CD4-positive, alpha-beta T cell (primary cell): ENCODE measurements at places on chromosomes 7 and 10.

- no peak for DNase-seq
These were observed 20.6 kb downstream of the CLRN3 start for GRCh38 chr10:127872011-127872761.

DNA sequence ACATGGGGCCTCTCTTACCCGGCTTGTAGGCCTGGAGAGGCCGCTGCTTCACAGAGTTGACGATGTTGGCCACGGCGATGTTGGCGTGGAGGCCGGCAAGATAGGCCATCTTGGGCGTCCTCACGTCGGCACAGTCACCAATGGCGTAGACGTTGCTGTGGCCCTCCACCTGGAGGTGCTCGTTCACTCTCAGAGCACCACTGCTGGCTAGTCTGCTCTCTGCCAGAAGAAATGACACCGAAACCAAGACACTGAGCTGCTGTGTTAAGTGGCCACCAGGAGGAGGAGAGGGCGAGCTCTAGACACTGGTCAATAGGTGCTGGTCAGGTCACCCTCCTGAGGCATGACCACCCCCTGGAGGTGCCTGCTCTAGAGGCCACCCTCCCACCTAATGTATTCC, 17.7 kb downstream of the AIFM2 start:
- no peak for DNase-seq

GRCh38 chr7:133139350-133139749, 57.5 kb upstream of the CHCHD3 start:
- no peak for DNase-seq

DNA sequence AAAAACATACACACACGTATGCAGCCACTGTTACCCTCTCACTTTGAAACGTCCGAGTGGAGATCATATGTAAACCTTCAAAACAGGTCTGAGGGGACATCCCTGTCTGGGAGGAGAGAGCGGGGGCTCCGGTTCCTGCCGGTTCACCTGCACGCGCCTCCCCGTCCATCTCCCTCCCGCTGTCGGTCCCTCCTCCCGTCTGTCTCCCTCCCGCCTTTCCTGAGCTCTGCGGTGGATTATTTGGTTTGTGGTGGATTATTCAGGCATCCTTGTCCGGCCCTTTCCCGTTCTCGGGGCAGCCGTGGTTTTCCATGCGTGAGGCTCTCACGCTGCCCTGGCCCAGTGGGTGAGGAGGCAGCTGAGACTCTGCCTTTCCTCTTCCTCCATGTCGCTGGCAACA, 59.8 kb downstream of the NKX6-2 start:
- no peak for DNase-seq

GRCh38 chr7:141915565-141915964, 634 bp upstream of the OR9A4 start:
- DNase-seq, result no peak
